Muscle of back (tissue), 13 donors: ENCODE measurements at places on chromosomes 12 and 14.

DNA sequence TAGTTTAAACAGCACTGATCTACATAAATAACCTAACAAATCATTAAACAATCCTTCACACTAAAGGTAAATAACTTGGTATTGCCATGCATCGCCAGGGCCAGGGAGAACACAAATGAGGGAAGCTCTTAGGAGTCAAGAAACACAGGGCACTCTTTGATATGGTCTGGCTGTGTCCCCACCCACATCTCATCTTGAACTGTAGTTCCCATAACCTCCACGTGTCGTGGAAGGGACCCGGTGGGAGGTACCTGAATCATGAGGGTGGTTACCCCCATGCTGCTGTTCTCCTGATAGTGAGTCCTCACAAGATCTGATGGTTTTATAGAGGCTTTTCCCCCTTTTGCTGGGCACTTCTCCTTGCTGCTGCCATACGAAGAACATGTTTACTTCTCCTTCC, 17.3 kb downstream of the TMEM132D start:
- DNase-seq = no peak

DNA sequence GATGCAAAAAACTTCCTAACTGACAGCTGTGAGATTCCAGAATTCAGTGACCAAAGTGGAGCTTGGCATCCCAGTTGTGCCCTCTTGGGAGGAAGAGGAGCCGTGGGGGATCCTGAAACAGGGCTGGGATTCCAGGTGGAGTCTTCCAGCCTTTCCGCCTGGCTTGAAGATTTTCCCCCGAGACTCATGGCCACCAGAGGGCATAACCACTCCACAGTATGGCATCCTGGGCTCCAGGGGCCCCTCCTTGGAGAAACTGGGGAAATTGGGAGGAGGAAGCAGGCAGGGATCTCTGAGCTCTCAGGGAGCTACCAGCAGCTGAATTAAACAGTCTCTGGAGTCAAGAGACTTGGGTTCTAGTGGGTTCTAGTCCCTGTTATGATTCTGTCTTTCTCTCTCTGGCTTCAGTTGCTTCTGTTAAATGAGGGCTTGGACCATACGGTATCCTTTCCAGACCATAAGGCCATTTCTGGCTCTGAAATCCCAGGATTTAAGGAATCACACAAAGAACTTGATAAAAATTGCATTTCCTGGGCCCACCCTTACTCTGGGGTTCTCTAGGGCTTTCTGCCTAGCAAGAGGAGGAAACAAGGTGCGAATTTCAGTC, 2.6 kb upstream of the TAMALIN start:
- DNase-seq = no peak

DNA sequence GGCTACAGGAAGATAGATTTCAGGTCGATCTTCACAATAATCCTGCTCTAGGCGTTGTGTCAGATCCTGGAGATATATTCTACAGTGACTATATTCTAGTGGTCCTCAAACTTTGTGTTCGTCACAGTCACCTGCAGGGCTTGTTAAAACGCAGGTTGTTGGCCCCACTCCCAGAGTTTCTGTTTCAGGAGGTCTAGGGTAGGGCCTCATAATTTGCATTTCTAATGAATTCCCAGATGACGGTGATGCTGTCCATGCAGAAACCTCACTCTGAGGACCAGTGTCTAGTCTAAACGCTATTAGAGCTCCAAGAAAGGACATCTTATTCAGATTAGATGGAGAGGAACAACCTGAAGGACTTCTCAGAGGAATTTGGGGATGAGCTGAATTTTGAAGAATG, 13.2 kb upstream of the SLC6A13 start:
- DNase-seq = no peak

DNA sequence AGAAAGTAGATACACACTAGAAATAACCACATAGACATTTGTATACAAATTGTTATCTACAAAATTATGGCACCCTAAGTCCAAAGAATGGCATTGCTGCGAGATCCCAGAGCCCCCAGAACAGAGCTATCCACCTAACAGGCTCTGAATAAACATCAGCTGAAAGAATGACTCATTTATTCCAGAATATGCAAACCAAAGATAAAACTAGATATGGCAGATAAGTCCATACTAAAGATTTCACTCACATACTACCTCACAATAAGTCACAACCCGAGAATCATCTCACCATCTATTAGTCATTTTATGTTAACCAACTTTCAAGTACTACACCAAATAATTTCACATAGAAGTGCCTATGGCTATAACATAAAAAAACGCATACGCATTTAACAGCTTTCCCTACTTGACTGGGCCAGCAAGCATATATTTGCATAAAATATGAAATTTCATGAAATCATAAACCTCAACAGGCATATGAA, 5.6 kb downstream of the CNIH1 start:
- no peak for DNase-seq

DNA sequence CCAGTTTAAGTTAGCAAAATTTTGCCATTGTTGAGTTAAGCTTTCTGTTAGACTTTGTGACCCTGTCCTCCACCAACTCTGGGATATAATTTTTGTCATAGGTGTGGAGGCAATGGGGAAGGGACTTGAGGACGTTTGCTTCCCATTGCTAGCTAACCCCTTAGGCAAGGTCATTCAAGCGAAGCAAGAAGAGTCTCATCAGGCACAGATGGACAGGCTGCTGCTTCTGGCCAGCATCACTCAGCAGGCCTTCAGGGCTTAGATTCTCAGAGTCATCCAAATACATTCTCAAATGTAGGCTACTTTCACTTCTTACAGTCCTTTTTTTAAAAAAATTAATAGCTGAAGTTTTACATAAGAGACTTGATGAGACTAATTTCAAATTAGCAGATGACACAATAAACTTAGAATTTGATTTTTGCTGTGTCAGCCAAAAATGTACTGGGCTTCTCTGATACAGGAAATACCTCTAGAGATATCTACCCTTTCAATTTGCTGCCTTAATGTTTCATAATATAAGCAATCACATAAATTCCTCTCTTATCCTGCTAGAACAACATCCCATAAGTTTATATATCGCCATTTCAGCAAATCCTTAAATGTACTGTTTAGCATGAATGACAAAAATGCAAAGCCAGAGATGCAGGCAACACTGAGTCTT, 875.2 kb downstream of the FLRT2 start:
- no peak for DNase-seq

- peak; percentile 69 for DNase-seq
Observed at GRCh38 chr14:84090837-84091236, 1439.1 kb upstream of the FLRT2 start.

DNA sequence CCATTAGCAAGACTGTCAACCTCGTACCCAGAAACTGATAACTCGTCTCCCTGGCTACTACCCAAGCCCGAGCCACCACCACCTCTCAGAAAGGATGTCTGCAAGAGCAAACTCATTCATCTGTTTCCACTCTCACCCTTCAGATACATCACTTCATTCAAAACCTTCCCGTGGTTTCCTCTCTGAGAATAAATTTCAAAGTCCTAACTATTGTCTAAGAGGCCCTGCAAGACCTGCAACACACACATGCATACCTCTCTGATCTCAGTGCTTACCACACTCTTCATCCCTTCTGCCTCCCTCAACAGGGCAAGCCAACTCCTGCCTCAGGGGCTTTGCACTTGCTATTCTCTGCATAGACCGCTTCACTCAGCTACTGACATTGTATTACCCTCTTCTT, 40.6 kb downstream of the PPP1R13B start:
- no peak for DNase-seq

DNA sequence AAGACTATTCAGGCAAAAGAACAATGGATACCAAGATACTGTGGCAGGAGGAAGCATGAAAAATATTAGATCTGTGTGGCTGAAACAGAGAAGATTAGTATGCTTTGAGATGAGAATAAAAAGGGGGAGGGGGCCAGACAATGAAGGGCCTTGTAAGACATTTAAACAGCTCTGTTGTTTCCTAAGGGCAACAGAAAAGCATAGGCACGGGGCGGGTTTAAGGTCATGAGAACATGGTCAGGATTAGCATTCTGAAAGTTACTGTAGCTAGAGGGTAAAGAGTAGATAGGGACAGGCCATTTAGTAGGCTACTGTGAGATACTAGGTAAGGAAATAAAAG, 18.6 kb downstream of the INTS13 start:
- no peak for DNase-seq

- DNase-seq = no peak
Observed at GRCh38 chr14:62777510-62777909, 267.7 kb downstream of the KCNH5 start.

DNA sequence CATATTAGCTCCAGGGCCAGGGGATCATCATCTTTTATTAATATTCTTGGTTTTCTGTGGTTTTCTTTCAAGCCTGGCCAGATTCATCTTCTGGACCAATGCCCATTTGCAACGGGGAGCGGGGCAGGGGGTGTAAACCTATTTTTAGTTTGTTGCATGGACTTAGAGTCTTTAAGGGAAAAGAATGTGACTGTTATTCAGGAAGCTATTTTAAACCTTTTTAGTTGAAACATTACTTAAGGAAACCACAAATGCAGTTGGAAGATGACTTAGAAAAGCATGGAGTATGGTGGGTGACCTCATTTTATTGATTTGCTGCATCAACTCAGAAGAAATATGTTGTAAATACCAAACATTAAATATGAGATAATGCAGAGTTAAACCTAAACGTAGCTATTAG, 368.4 kb upstream of the E2F7 start:
- peak; percentile 67 for DNase-seq
